ENCODE measurements at places on chromosomes 12 and 14.

DNA sequence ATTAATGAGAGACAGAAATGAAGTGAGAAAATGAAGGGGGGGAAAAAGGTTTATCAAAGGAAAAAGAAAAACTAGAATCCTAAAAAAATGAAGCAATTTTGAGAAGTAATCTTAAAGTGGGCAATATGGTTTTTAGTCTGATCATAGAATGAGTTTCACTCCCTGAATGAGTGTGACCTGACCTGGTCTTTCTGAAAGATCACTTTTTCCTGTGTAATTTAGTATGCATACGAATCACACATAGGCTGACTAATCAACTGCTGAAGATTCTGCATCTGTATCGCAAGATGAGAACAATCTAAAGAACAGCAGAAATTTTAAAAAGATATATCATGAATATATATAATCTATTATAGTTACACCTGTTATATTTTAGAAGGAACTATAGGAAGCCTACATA is 11.3 kb downstream of the GNPTAB start:
- DNase-seq = no peak

DNA sequence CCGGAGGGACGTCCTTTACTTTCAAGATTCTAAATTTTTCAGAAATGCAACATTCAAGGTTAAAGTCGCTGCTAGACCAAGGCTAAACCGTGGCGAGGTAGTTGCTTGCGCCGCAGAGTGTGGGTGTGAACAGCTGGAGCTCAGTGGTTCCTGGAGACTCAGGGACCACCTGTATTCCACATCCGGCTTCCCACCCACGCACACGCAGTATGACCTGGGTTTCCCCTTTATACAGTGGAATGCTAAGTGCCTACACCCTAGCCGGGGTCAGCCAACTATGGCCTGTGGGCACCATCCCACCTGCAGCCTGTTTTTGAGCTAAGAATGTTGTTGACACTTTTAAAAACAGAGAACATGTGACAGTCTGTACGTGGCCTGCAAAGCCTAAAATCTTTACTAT is 42.9 kb upstream of the TESC start:
- no peak for DNase-seq

DNA sequence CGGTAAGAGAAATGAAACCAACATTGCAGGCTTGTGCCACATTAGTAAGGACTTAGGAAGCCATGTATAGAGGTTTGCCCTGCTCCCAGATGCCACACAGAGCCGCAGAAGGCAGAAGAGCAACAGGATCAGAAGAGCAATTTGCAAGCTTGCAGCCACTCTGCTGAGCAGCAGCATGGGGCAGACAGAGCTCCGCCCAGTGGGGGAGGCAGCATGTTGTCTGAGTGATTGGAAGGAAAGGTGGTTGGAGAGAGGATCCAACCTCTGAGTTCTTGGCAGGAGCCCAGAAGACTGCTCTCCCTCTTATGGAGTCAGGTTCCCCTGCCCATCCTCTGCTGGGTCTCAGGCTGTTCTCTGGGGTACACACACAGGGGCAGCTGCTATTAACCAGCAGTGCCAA is 2.3 kb upstream of the KRT6A start:
- DNase-seq = no peak

DNA sequence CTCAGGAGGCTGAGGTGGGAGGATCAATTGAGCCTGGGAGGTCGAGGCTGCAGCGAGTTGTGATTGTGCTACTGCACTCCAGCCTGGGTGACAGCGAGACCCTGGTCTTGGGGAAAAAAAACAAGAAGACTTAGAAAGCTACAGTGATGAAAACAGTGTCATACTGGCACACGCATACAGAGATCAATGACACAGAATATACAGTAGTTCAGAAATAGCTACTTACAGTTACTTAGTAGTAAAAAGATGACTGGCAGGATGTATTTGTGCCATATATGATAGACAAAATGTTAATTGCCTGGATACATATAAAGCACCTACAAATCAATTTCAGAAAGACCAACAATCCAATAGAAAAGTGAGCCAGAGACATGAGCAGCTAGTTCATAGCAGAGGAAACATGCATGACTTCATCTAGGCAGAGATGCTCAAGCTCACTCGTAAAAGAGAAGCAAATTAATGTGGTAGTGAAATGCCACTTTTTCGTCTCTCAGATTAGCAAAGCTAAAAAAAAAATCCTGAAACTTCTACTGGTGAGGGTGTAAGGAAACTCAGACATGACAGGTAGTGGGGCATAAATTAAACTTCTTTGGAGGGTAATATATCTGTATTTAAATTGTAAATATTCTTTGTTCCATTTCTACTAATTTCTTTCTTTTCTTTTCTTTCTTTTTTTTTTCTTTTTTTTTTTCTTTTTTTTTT is 2.5 kb upstream of the ALDH2 start:
- DNase-seq = no peak

DNA sequence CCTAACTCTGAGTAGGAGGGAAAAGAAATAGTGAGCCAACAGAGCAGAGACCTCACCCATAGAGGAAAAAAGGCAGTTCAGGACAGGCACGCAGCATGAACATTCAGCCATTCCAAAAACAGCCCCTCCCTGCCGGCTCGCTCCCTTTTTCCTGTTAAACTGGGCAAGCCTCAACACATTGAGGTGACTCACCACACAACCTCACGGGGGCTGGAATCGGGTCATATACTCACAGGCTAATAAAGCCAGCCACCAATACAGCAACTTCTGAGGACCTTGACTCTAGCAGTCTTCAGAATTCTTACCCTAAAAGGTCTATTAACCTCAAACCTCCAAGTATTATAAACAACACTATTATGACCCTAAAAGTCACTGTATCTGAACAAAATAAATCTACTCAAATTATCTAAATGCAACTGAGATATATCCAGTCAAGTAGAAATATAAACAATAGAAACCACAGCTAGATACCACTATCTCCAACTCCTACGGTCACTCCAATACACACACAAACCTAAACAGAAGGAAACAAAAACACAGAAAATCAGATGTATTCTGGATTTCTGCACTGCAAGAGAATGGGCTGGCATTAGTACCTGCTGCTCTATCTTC is 6.3 kb downstream of the YBX3 start:
- DNase-seq = no peak

DNA sequence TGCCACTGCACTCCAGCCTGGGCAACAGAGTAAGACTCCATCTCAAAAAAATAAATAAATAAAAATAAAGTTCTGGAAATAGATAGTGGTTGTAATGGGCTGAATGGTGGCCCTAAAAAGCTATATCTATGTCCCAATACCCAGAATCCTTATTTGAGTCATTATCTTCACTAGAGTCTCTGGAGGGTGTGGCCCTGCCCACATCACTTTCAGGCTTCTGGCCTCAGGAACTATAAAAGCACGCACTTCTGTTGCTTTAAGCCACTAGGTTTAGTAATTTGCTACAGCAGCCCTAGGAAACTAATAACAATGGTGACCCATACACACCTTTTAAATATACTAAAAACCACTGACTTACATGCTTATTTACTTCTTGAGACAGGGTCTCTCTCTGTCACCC is 49.9 kb downstream of the MAP3K9 start:
- no peak for DNase-seq

DNA sequence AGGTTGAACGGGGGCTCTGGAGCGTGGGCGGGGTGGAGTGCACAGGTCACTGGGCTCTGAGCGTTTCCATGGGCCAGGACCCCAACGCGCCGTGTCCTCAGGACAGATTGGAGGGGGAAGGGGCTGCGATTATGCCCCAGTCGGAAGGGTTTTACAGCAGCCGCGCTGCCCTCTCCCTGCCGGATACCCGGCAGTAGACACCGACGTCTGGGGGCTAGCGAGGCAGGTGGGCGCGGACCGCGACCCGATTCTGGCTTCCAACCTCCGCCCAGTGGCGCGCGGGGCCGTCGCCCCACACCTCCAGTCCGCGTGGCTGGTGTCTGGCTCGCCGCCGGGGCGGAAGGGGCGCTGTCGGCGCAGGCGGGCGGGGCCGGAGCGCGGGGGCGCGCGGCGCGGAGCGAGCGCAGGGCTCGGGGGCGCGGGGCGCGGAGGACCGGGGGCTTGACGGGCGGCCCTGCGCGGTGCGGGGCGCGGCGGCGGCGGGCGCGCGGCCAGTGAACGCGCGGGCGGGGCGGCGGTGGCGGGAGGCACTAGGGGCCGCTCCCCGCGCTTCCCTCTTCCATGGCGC is 2.4 kb upstream of the KIF26A start:
- DNase-seq = peak; percentile 31

GRCh38 chr14:91036741-91037469 is 23.5 kb downstream of the RPS6KA5 start:
- DNase-seq = no peak

DNA sequence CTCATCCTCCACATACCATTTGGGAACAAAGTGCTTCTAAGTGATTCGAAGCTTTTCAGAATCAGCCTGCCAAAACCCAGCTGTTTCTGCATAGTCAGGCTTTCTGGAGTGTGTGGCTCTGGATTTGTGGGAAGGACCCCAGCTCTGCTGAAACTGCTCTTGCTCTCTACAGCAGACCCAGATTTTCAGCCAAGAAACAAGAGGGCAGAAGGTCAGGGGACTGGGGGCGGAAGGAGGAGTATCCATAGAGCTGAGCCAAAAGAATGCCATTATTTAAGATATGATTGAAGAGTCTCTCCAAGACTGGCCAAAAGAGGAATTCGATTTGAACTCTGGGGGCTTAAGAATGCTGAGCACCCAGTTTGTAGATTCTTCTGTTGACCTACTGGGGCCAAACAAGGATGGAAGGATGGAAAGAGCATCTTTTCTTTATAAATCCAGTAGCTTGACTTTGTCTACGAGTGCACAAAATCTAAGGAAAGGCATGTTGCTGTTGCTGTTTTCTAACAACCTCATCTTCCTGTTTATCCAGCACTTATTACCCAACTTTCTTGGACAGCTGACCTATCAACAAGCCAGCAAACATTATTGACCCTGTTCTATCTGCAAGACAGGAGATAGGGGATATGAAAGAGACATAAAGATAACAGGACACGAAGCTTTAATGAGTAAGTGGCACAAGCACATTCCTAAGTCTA is 29.2 kb downstream of the FBLN5 start:
- no peak for DNase-seq

DNA sequence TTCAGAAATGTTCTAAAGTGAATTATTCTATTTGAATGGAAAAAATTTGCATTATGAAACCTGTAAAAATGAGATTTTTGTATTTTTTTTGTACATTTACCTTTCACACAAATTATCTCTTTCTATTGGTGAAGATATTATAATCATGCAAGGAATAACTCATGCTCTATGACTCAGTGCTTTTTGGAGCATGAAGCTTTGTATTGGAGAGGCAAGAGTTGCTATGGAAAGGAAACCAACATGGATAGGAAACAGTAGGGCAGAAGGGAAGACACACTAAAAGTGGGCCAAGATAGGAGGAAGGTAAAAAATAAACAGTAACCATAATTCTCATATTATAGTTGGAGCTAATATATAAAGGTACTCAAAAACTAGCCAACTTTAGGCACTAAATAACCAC is 79.0 kb downstream of the PLCZ1 start:
- DNase-seq = no peak

GRCh38 chr14:100608586-100609330 is 21.5 kb upstream of the BEGAIN start:
- no peak for DNase-seq

GRCh38 chr12:108751821-108752220 is 20.5 kb upstream of the CORO1C start:
- no peak for DNase-seq

DNA sequence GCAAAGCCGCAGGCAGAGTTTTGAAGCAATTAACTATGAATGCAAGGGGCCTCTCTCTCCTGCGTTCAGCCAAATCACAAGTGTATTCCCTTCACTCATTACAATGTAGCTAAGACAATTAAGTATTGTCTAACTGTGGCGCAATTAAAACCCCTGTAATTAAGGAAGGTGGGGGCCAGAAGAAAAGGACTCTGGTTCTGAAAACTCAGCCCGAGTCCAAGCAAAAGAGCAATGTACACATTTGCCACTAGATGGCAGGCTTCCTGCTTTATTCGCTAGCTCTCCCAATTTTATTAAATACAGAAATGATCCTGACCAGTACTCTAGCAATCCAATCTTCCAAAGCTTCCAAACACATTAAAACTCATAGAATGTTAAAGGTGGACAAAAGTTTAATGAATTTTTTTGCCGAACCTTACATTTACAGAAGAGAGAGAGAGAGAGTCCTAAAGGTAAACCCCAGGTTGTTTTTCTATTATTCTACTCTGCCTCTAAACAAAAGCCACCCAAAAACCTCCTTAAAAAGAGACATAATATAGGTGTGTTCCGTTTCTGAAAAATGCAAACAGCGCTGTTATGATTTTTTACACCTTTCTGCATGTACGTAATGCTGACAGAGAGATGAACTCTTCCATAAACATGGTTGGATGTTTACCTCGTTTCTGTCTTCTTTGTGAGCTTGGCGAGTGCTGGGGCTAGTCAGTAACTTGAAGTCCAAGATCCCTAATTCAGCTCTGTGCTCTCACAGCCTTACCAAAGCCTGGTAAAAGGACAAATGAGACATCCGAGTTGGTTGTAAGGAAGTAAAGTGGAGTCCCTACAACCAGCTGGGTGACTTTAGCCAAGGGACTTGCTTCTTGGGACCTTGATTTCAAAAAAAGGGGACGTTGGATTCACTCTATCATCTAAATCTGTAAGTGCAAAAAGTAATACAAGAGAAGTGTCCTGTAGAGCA is 50.9 kb upstream of the VASH1 start:
- peak; percentile 86 for DNase-seq

DNA sequence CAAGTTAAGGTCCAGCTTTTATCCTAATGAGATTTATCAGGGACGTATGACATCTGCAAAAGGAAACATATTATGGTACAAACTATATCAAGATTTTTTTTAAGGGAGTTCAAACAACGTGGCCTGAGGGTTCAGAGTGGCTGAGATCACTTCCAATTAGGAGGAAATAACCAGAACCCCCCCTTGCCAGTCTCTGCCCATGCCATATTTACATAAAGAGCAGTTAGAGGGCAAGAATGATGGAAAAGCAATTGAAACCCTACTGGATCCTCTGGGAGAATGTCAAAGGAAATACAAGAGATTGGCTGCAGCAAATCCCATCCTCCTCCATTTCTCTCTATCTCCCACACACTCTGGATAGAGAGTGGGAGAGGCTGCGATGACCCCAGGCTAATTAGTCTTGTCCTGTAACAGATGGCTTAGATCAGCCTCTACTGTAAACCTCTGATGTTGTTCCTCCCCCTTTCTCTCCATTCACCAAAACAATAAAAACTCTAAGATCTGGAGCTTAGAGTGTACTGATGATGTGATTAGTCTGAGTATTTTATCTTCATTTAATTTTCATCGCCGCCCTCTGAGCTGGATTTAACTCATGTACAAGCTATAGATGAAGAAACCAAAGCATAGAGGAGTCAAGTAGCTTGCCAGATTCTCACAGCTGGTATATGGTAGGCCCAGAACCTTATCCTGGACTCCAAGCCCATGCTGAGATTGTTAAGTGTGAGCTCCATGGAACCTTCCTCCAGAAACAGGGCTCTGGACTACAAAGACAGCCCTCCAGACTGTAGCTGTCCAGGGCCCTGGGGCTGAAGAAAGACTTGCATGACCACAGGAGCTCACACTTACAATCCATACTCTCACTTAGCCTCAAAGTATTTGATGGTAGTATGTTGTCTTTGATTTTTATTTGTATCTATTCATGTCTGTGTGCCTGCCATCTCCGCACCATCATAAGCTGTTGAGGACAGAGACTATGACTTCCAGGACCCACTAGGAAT is 54.1 kb upstream of the GNG2 start:
- DNase-seq = no peak

Measured in suppressor macrophage (primary cell).